ENCODE measurements at places on chromosomes 7 and 10. TPM values are rescaled to one million over a fixed set of nuclear protein-coding genes. Genes with fewer than 3 reads are reported as not detected.

The CREB3L2 gene
- 23.7 TPM for total RNA-seq

The POR gene
- 47.9 TPM for total RNA-seq

The PNLIPRP1 gene
- total RNA-seq, result not detected

The FXYD4 gene
- total RNA-seq, result not detected

All from activated CD8-positive, alpha-beta memory T cell treated with anti-CD3 and anti-CD28 coated beads for 36 hours (primary cell).